Stimulated activated CD8-positive, alpha-beta memory T cell treated with anti-CD3 and anti-CD28 coated beads, Interleukin-12 subunit alpha, Interleukin-12 subunit beta, amount 100 ng/mL, for 4 hours (primary cell): ENCODE measurements at places on chromosomes 3 and 15.

GRCh38 chr15:72195101-72195511 lies 2.5 kb downstream of the GRAMD2A start:
- DNase-seq = no peak

GRCh38 chr15:69531665-69532027 lies 79.0 kb downstream of the RPLP1 start:
- DNase-seq = no peak

GRCh38 chr15:61169904-61170695 lies 59.0 kb downstream of the RORA start:
- no peak for DNase-seq

- DNase-seq = no peak
These were observed 31.7 kb upstream of the SYNM start for GRCh38 chr15:99073008-99073717.

GRCh38 chr3:183564046-183564445 lies 8.5 kb upstream of the KLHL6 start:
- DNase-seq = no peak

DNA sequence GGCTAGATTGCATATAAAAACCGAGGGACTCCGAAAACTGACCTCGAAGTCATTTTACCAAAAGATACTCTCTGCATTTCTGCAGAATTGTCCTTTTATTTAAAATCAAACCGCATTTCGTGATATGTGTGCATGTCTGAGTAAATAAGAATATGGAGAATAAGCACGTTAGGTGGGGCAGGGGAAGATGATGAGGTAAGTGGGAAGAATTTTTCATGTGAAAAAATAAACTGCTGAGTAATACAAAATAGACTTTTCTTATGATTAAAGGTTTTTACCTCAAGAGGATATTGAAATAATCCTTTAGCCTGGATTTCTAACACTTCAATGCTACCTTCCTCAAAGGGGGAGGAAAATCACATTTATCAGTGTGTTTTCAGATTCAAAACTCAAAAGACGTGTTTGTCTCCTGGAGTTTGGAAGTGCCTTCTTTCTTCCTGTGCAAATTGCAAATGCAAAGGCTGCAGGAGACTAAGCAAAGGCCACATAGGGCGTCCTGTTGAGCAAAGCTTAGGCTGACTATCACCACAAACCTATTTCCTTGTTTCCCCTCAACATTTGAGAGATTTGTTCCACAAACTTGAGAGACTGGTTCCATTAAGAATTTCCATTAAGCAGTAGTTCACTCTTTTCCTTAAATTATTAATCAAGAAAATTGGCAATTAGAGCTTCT lies 813.5 kb downstream of the MCTP2 start:
- no peak for DNase-seq

- DNase-seq = no peak
These were observed 151.1 kb downstream of the NUP210 start for GRCh38 chr3:13268961-13269441.

DNA sequence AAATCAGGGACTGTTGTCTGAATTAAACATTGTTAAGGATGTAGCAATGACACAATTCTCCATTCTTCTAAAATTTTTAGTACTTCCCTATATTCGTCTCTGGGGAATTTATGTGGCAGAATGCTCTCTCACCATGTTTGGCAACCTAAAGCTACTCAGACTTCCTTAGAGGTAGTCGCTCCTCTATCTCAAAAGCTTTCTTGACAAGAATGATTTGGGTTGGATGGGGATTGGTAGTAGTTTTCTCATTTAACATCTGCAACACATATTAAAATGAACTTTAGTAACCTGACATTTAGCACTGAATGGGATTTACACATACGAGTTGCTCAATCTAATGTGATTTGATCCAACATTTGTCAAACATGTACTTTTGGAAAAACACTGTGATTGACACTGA lies 233.3 kb downstream of the RBMS3 start:
- no peak for DNase-seq

DNA sequence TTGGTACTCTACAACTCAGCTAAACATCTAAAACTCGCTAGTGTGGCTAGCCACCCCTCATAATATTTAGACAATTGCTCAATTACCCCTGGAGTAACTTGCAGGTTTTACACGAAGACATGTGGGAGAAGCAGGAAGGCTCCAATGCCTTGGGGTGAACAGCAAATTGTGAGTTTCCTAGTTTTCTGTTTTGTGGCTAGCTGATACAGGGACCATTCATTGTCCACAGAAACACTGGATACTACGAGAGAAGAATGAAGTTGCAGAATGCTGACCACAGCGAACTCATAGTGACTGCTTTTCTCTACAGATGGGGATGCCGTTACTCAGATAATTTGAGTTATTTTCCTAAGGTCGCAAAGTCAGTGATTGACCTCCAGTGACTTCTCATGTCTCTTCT lies 212.9 kb downstream of the P3H2 start:
- no peak for DNase-seq

DNA sequence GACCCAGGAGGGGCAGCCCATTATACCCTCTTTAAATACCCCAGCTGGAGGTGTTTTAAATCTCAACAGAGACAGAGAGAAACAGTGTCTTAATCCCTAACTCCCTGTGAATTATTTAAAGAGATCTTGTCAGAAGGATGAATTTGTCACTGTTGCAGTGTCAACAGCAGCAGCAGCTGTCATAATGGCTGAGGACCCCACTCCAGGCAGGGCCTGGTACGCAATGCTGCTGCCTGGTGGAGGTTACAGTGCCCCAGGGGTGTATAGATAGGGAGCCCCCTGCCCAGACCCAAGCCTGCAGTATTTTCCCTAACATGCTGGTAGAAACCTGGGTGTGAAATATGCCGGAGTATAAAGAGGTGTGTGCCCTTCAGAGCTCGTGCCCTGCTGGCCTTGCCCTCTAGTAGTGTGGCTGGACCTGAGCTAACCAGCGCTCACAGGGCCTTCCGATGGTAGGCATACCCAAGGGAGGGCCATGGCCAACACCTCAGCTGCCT lies 143.0 kb downstream of the EPHB1 start:
- no peak for DNase-seq

GRCh38 chr3:121462565-121462964 lies 83.2 kb downstream of the POLQ start:
- no peak for DNase-seq

- no peak for DNase-seq
These were observed 239.7 kb upstream of the ICE2 start for GRCh38 chr15:60718661-60719069.
